Inflammatory macrophage treated with lipopolysaccharide for 4 hours (primary cell): ENCODE measurements at places on chromosomes 4 and X.

GRCh38 chrX:48968377-48968776 is 3.3 kb downstream of the KCND1 start:
- DNase-seq = no peak

DNA sequence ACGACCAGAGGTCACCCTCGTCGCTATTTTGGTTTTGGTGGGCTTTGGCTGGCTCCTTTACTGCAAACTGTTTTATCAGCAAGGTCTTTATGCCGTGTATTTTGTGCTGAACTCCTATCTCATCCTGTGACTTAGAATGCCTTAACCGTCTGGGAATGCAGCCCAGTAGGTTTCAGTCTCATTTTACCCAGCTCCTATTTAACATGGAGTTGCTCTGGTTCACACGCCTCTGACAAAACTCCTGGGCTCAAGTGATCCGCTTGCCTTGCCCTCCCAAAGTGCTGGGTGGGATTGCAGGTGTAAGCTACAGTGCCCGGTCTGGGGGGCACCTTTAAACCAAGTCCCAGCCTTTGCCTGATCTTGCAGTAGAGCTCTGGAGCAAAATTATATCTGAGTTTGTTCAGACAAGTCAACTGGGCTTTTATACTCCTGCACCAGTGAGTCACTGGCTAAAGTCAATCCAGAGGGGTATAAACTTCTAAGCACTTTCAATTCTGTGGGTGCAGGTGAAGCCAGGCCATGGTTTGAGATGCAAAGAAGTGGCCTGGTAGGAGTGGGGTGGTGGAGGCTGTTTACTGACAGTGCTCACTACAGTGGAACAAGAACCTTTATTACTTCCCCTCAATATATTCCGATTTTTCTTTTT is 50.2 kb downstream of the MGST2 start:
- no peak for DNase-seq

GRCh38 chr4:172048666-172049065 is 235.5 kb downstream of the GALNTL6 start:
- DNase-seq = no peak

DNA sequence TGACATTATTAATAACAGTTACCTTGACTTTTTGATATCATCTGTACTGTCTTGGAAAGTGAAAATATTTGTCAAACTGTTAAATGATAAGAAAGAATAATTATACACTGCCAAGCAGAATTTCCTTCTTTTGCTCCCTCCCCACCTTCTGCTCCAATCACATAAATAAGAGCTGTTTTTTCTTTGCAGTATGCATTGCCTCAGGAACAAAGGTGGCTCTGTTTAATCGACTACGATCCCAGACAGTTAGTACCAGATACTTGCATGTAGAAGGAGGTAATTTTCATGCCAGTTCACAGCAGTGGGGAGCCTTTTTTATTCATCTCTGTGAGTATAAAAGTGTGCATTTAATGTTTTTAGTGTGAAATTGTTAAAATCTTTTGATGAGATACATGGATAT is 66.1 kb downstream of the CCKAR start:
- DNase-seq = no peak
